ENCODE measurements at places on chromosomes 7 and 10.

DNA sequence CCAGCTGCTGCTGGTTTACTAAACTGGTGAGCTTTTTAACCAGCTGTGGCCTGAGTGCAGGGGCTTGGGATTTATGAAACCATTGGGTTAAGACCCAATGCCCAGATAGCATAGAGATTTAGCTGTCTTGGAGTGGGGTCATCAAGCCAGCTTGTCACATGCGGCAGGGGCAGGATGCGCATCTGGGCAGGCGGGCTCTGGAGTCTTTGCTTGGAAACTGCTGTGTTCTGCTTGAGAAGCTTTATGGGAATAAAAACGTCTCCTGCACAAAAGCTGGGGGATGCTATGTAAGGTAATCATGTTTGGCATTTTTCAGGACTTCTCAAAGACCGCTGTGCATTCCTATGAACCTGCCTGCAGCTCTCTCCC is 136.3 kb downstream of the MAPK8 start:
- no peak for DNase-seq

- no peak for DNase-seq
Observed at GRCh38 chr7:100621554-100621953, 9.2 kb downstream of the MOSPD3 start.

GRCh38 chr10:49298983-49299815 is at the start of gene C10orf71:
C10orf71 (plus strand) TSS chr10:49299170; CDS start chr10:49322546, 23,376 bp downstream.
- no peak for DNase-seq

- no peak for DNase-seq
Observed at GRCh38 chr10:79377557-79378382, 30.5 kb downstream of the PPIF start.

DNA sequence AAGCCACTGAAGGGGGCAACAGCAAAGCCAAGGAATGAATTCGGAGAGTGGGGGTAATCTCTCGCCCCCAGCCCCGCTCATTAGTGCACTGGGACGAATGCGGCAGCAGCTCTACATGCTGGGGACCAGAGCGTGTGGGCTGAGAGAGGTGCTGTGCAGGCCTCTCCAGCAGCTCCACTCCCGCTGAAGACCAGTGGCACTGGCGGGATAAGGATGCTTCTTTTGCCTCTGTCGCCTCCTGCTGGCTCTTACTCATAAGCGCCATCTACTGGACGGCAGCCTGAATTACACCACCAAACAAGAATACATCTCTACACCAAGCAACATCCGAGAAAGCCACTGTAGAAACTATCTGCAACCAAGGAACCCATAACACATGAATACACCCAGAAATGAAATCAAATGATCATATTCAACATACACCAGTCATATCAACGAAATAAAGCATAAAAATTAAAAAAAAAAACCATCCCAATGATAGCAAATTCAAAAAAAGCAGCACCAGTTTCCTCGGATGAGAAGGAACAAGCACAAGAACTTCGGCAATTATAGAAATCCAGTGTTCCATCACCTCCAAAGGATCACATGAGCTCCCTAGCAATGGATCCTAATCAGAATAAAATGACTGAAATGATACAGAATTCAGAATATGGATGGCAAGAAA is 79.0 kb upstream of the TMEM168 start:
- DNase-seq = no peak

- no peak for DNase-seq
Observed at GRCh38 chr7:151687523-151688235, 168.0 kb upstream of the RHEB start.

DNA sequence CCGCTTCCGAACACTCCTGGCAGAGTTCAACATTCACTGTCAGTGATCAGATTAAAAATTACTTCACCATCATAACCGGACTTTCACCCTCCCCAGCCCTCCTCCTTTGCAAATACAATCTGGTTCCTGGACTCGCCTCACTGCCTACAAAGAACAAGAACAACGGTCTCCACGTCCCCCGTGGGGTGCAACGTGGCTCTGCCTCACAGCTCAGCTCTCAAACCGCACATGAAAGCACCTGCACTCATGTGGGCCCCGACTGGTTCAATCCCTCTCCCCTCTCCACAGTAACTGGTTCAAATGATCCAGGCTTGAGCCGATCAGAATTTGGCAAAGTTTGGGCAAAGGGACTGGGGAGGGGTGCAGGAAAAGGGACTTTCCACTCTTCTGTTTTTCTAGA is 21.0 kb downstream of the ASB13 start:
- no peak for DNase-seq

GRCh38 chr10:74114041-74114448 is 36.6 kb downstream of the AP3M1 start:
- no peak for DNase-seq

- no peak for DNase-seq
Observed at GRCh38 chr7:115229401-115230105, 307.7 kb downstream of the MDFIC start.

DNA sequence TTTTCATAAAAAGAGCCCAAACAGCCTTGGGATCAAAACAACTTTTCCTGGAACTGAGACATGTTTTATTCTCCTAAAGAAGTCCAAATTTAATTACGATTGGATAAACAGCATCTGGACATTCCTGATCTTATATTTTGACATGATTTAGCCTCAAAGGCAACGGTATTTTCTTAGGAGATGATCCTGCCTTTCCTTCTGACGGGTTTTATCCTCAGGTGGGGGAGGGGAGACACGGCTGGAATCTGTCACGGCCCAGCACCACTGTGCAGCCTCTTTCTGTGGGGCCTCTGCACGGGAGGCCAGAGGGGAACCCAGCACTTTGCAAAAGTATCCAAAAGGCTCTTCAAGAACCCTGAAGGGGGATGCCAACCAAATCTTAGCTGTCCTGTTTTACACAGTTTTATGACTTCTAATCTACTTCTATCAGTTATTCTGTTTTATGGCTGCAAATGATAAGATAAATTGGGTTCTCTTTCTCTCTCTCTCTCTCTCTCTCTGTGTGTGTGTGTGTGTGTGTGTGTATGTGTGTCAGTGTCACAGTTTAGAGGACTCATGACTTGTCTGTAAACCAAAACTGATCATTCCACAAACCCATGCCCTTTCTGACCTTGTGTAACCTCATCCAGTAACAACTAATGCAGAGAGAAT is 321.1 kb upstream of the NPVF start:
- DNase-seq = no peak

- peak; percentile 49 for DNase-seq
Observed at GRCh38 chr10:58137813-58138212, 129.9 kb downstream of the IPMK start.

DNA sequence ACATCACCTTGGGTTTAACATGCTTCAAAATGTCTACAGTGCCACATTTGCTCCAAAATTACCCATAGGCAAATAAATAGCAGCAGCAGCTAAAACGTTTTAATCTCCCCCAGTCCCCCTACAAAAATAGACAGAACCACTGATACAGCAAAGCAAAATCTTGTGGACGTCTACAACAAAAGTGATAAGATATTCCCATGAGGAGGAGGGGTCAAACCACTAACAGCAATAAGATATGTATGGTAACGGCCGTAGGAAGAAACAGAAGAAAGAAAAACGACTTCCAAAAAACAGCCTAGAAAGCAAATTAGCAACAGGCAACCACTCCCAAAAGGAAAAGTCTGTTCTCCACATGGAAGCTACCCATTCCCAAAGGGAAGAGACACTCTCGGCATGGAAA is 34.5 kb upstream of the ST8SIA6 start:
- no peak for DNase-seq

GRCh38 chr7:63105978-63106377 is 892.7 kb upstream of the ZNF722 start:
- DNase-seq = no peak

DNA sequence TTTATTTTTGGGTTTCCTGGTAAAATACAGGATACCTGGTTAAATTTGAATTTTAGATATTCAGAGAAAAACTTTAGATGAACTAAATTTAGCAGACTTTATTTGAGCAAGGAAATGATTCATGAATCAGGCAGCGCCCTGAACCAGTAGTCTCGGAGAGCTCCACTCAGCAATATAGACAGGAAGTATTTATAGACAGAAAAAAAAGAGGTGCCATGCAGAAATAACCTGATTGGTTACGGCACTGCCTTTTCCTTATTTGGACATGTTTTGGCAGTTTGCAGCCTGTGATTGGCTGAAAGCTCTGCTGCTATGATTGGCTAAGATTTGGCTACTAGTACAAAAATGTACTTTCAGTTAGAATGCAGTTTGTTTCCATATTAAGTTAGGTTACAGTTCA is 198.3 kb upstream of the DKK1 start:
- no peak for DNase-seq

DNA sequence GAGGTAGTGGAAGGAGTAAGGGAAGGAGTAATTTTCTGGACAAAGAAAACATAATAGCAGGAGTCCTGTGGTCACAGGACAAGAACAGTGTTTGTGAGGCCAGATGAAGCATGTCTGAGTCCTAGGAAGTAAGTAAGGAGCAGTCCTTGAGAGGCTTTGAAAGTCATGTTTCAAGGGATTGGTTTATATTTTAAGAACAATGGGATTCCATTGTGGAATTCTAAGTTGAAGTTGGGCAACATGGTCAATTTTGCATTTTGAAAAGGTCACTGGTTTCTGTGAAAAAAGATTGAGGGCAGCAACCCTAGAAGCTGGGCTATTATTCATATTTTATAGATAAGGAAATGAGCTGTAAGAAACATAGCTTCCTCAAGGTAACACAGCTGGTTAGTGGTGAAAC is 10.8 kb upstream of the SLC25A28 start:
- no peak for DNase-seq

DNA sequence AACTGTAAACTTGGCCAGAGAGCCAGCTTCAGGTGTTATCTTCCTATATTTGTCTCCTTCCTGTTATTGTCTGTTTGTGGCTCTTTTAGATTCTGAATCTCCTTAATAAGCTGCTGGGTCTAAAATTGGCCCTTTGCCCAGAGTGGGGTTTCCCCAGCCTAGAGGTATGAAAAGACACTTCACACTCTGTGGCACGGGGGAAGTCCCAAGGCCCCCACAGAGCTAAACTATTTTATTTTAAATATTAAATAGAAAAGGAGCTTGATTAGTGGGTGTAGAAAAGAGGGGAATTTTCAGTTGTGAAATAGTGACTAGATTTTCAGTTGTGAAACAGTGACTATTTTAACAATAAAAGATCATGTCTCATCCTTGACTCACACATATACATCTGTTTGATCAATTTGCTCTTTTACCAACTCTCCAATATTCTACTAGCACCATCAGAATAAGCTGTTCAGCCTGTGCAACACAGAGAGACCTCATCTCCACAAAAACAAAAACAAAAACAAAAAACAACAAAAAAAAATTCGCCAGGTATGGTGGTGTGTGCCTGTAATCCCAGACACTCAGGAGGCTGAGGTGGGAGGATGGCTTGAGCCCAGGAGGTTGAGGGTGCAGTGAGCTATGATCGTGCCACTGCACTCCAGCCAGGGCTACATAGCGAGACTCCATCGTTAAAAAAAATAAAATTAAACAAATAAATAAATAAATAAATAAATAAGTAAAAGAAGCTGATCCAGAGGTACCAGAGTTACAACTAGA is 24.9 kb upstream of the ADO start:
- no peak for DNase-seq

DNA sequence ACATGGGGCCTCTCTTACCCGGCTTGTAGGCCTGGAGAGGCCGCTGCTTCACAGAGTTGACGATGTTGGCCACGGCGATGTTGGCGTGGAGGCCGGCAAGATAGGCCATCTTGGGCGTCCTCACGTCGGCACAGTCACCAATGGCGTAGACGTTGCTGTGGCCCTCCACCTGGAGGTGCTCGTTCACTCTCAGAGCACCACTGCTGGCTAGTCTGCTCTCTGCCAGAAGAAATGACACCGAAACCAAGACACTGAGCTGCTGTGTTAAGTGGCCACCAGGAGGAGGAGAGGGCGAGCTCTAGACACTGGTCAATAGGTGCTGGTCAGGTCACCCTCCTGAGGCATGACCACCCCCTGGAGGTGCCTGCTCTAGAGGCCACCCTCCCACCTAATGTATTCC is 17.7 kb downstream of the AIFM2 start:
- no peak for DNase-seq

- no peak for DNase-seq
Observed at GRCh38 chr7:115911465-115911864, 119.1 kb downstream of the TFEC start.

GRCh38 chr7:45482451-45482850 is 91.7 kb upstream of the ADCY1 start:
- no peak for DNase-seq

DNA sequence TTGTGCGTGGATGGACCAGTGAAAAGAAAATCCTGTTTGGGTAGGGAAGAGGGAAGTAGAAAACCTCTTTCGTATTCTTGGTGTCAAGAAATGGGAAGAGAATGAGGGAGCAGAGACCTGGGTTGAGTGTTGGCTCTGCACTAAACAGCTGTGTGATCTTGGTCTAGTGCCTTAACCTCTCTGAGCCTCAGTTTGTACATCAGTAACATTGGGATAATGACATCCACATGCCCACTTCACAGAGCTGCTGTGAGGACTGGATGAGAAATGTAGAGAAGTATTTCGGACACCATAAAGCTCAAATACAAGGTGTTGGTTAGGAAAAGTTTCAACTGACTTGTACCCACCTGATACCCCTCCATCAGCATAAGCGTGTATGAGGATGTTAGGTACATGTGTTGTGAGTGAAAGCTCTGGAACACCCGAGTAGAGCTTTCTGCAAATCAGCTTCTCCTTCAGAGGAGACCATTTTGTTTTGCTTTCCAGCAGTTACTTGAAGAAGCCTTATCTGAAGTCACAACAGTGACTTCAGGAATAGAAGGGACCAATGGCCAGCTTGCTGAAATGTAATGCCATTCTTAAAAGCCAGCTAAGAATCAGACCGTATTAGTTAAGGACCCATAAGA is 11.2 kb downstream of the TRIM56 start:
- DNase-seq = no peak

- no peak for DNase-seq
Observed at GRCh38 chr7:39703144-39703543, 79.8 kb downstream of the RALA start.

DNA sequence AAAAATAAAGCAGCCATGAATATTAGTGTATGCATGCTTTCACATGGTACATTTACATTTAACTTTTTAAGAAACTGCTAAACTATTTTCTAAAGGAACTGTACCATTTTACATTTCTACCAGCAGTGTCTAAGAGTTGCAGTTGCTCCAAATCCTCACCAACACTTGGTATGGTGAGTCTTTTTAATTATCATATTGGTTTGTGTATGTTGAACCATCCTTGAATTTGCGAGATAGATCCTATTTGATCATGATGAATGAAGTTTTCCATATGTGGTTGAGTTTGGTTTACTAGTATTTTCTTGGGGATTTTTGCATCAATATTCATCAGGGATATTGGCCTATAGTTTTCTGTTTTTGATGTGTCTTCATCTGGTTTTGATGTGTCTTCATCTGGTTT is 1057.2 kb downstream of the LRMDA start:
- DNase-seq = no peak

GRCh38 chr10:52950578-52950977 is 178.0 kb upstream of the MBL2 start:
- no peak for DNase-seq
